CD4-positive, alpha-beta T cell (primary cell): ENCODE measurements at places on chromosomes 16 and 17. TPM values are rescaled to one million over a fixed set of nuclear protein-coding genes. Genes with fewer than 3 reads are reported as not detected.
A peak's percentile ranks its signal among the peaks of the same experiment; 100 is the strongest.

CCDC200 gene
- total RNA-seq, result 0.47 TPM

- no peak for DNase-seq
These were observed 6.4 kb downstream of the USP22 start for GRCh38 chr17:21036361-21036881.

C16orf96 gene
- 0.42 TPM for total RNA-seq

GRCh38 chr17:39737760-39738567 is at the start of gene GRB7:
GRB7 (plus strand) TSS chr17:39737938; CDS start chr17:39742302, 4,364 bp downstream.
- no peak for DNase-seq

ELOB gene
- total RNA-seq, result 103 TPM

MAFG gene
- total RNA-seq, result 13.3 TPM

DNA sequence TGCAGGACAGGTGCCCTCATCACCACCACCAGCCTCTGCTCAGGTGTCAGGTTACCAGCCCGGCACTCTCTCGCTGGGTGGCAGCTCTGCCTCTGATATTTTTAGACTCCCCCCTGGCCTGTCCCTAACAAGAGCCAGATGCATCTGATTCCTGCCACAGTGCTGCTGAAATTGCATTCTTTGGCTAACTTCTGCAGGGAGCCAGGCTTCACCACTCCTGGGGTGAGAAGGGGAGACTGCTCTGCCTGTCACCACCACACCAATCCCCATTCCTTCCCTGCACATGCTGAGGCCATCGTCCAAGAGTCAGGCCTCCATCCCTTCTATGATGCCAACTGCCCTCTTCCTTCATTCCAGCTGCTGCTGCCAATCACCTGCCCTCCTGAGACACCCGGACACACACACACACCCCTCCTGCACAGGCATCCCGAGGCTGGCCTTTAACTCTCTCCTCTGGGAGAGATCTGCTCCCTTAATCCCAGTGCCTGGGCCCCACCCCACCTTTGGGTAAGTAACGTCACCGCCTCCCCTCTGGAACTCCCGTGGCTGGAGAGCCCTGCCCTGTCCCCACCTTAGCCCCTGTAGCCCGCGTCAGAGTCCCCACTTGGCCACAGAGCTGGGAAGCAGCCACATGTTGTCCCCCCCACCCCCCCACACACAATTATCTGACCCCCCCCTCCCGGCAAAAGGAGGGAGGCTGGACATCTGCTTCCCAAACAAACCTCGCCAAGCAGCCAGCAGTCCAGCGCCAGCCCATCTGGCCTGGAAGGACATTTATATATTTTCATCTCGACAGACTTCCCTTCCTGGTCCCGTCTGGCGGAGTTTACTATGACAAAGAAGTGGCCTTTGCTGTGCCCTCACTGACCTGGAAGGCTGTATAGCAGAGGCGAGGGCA is 2.8 kb downstream of the EMP2 start:
- no peak for DNase-seq

DNA sequence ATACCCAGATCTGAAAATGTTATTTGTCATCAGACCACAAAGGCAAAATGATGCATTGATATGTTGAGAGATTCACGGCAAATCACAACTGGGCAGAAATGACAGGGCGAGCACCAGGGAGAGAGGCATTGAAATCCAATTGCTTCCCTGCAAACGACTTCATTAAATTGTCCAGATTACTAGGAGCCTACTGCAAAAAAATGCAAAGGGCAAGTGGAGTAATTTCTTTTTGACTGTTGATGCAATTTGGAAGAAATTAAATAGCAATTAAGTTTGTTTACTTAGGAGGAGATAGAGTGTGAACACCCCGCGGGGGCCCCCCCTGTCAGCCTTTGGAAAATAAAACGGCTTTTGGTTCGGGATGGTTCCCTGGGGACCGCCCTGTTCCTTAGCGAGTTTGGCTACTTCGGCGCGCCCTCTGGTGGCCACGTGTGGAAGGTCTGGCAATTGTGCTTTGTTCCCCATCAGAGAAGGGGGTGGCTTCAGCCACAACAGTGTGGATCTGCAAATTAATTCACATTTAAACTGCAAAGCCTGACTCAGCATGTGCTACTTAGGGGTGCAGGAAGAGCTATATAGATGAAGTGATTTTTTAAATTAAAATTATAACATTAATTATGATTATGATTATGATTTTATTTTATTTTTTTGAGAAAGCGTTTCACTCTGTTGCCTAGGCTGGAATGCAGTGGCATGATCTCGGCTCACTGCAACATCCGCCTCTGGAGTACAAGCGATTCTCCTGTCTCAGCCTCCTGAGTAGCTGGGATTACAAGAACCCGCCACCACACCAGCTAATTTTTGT is 14.5 kb upstream of the TMC7 start:
- peak; percentile 76 for DNase-seq

SPATA22 gene
- total RNA-seq, result 0.92 TPM

DNA sequence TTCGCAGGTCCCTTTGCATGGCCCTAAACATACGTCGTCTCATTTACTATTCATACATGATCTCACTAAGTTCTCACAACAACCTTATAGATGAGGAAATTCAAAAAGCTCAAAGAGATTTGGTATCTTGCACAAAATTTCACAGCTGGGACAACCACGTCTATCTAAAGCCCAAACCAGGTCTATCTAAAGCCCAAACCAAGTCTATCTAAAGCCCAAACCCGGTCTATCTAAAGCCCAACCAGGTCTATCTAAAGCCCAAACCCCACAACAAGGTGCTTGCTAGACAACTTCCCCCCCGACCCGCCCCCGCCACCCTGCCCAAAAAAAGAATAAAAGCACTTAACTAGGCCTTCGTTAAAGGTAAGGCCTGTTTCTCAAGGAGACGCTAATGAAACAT is 174.9 kb downstream of the VPS53 start:
- no peak for DNase-seq

FOXN1 gene
- total RNA-seq, result not detected

DNA sequence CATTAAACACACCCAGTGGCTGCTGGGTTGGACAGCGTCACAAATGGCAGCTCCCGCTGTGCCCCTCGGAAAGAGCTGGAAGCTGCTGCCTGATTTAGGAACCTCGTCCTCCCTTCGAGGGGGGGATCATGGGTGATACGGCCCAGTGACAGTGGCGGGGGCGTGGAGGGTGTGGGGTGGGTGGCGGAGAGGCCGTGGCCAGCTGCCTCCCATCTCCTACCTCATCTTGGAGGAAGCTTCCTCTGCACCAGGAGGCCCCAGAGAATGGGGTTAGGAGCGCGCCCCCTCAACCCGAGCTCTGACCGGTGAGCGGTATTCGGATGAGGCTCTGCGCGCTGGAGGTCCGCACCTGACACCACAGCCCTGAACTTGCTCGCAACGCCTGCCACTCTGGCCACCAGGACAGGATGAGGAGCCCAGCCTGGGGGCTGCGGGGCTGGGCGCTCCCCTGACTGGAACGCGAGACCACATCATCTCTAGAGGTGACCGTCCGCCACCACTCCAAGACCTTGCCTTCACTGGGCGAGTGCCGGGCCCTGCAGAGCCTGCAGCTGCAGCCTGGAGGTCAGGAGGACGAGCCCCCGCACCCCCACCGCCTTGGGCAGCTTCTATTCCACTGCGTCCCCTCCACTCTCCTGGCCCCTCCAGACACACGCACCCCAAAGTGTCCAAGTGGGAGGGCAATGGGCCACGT is 80.9 kb downstream of the KLHDC4 start:
- DNase-seq, result no peak

MYH8 gene
- not detected for total RNA-seq

DNA sequence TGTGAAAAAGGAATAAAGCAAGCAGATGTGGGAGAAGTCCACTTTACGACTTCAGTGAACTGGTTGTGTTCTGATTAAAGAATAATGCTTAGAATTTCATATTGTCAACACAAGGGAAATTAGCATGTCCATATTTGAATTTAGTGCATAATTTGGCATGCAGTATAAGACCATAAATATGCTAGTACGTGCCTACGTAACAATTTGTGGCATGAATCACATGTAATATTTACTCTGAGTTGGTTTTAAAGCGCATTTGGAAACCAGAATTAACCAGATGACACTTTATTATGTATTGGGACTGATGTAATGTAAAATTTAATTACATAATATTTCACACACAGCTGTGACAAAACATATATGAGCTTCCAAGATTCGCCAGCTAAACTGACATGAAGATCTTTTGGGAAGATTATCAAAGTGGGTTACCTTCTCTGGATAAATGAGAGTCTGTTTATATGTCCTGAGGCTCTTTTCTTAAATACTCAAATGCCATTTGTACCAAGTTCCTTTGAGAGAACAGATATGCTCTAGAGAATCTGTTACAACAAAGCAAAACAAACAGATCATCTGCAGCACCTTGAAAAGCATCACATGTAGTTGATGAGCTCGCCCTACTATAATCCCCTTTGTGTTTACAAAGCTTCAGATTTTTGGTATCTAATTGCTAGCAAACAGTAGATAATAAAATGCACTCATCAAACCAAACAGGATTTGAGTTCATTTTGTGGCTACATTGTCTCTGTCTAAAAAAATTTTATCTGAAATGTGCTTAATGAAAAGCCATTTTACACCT is 1468.6 kb downstream of the CDH11 start:
- no peak for DNase-seq

DNA sequence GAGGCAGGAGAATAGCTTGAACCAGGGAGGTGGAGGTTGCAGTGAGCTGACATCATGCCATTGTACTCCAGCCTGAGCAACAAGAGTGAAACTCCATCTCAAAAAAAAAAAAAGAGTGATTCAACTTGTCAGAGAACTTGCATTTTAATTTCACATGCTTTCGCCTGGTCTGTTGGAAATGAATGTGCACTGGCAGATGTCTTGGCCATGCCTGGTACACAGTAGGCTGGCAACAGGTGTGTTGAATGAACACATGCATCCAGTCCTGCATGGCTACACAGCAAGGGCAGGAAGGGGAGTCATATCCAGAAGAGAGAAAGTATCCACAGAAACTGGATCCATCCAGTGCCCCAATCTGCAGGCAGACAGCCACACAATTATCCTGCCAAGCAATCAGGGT is 11.5 kb downstream of the COG4 start:
- no peak for DNase-seq

GRCh38 chr17:10318535-10318934 is 54.3 kb downstream of the MYH13 start:
- no peak for DNase-seq

TOP2A gene
- total RNA-seq, result 3.6 TPM

GRCh38 chr17:34997355-34997862 is 17.1 kb downstream of the LIG3 start:
- no peak for DNase-seq

HSD17B2 gene
- total RNA-seq, result not detected

GRCh38 chr16:85612191-85612800 is 826 bp upstream of the GSE1 start:
- DNase-seq, result peak; percentile 11

- DNase-seq, result no peak
These were observed 63.7 kb upstream of the AMZ2 start for GRCh38 chr17:68184141-68184571.

GRCh38 chr17:82231312-82231561 is 2.4 kb downstream of the SLC16A3 start:
- DNase-seq, result no peak

DNA sequence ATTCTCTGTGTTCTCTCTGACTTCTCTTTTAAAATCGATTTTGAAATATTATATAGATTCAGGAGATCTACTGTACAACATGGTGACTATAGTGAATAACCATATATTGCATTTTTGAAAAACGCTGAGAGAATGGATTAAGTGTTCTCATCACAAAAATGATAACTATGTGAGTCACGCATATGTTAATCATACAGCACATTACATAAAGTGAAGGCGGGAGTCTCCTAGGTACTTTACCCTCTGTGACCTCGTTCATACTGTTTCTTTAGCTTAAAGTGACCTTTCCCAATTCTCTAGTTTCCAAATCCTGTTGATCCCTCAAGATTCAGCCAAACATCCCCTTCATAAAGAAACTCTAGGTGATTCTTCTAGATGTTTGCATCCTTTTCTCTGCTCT is 3.1 kb upstream of the KRTAP3-2 start:
- no peak for DNase-seq

- DNase-seq, result no peak
These were observed 6.8 kb upstream of the NSMCE1 start for GRCh38 chr16:27275394-27275793.

DNA sequence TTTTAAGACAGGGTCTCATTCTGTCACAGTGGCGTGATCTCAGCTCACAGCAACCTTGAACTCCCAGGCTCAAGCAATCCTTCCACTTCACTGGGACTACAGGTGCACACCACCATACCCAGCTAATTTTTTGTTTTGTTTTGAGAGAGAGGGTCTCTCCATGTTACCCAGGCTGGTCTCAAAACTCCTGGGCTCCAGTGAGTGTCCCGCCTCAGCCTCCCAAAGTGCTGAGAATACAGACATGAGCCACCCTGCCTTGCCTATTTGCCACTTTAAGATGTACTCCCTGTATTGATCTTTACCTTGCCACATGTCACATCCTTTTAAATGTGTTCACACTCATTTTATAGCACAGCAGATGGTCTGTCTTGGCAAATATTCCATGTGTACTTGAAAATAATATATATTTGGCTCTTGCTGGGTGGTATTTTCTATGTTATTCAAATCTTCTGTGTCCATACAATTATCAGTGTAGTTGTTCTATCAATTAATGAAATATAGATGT is 50.5 kb downstream of the VMP1 start:
- DNase-seq, result no peak

- no peak for DNase-seq
These were observed 12.6 kb upstream of the CA10 start for GRCh38 chr17:52170963-52171572.

DNA sequence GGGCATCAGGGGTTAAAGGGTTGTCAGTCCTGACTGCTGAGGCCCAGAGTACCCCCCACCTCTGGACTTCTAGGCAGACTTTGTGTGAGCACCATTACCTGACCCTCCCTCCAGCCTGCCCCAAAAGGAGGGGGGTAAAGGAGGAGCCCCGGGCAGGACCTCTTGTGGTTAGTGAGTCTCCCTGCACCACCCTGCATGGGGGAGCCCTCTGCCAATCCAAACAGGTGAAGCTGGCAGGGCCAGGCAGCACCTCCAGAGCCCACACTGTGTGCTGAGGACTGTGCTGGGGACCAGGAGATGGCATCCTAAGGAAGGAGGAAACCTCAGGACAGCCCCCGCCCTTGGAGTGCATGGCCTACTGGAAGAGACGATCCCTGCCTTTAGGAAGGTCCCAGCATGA is 2.6 kb upstream of the KRT14 start:
- DNase-seq, result no peak
